Epithelial cell of prostate (primary cell): ENCODE measurements at places on chromosomes 5 and 9.
A peak's percentile ranks its signal among the peaks of the same experiment; 100 is the strongest.

DNA sequence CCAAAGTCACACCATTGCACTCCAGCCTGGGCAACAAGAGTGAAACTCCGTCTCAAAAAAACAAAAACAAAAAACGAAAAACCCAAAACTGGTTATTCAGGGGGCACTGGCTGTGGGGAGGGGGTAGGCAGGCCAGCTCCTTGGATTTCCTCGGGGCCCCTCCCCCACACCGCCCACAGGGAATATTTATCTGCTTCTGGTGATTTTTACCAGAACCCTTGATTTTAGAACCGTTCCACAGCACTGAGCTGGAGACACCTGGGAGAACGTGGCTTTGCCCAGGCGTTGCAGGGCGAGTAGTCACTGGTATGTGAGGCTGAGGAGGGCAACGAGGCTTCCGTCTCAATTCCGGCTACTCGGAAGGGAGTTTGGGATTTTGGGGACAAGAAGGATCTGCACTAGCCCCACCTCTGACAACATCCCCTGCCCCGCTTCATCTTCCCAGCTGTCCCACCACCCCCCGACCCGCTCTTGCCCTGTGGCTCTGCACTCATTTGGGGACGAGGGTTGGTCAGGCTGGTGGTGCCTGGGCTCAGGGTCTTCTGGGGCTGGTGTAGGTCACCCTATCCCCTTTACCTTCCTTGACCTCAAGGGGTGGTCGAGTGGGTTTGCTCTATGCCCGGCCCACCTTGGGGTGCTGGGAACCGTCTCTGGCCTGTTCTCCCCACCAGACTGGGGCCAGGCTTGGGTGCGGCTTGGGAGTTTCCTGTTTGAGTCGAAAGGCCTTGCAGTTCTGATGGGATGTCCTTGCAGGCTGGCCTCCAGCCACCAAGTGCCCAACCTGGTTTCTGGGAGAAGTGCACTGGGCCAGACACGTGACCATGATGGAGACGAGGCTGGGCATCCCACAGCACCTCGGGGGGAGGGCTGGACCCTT is 3.5 kb downstream of the AHRR start:
- no peak for DNase-seq

- no peak for DNase-seq
Measured at GRCh38 chr9:93122721-93123221, 11.3 kb downstream of the NINJ1 start.

DNA sequence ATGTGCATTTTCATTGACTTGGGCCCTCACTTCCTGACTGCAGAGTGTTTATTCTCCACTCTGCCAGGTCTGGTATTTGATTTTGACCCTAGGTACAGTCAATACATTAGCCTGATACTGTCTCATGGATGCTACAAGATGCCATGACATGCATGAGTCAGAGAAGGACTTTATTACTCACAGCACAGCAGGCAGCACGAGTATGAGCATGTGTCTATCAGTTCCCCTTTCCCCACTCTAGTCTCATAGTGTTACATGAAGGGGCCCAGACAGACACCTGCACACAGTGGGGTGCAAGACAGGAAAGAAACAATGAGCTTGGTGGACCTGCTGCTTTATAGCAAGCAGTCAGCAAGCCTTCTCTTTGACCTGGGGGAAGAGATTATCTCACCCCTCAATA is 19.6 kb downstream of the ITGA2 start:
- peak; percentile 66 for DNase-seq

GRCh38 chr5:54678737-54679136 is 161.2 kb downstream of the SNX18 start:
- DNase-seq: no peak

DNA sequence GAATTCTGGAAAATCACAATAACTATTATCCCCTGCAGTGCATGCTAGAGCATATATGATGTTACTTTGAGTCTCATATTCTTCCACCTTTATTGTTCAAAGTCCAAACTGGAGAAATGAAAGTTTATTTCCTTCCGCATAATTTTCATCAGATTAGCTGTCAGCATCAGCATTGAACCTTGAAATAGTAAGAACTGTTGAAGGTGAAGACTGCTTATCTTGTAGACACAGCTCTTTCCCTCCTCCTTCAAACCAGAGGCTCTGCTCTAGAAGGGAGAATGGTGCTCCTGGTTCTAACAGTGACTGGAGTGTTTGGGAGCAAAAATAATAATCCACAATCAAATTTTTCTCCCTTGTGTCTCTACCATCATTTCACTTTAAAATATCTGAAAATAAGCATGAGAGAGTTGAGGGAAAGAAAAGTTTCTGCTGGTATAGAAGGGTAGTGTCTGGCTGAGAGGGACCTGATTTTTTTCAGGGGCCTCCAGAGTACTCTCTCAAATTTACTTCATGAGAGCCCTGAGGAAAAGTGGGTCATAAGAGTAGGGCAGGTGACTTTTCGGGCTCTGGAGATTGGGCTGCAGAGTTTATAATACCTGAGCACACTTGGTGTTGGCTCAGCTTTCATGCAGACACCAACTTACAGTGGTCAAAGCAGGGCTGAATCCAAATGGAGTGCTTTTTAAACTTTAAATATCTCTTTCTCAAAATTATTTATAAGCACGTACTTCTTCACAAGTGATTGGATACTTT is 170.4 kb downstream of the ZDHHC21 start:
- no peak for DNase-seq

DNA sequence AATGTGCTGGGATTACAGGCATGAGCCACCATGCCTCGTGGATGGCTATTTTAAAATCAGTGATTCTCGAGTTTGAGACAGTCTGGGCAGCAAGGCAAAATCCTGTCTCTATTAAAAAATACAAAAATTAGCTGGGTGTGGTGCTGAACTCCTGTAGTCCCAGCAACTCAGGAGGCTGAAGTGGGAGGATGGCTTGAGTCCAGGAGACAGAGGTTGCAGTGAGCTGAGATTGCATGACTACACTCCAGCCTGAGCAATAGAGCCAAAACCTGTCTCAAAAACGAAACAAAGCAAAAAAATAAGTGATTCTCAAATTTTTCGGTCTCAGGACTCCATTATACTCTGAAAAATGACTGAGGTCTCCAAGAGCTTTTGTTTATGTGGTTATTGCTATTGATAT is 47.9 kb upstream of the HSPA9 start:
- no peak for DNase-seq

- DNase-seq: no peak
Measured at GRCh38 chr5:6508931-6509330, 60.3 kb downstream of the UBE2QL1 start.

DNA sequence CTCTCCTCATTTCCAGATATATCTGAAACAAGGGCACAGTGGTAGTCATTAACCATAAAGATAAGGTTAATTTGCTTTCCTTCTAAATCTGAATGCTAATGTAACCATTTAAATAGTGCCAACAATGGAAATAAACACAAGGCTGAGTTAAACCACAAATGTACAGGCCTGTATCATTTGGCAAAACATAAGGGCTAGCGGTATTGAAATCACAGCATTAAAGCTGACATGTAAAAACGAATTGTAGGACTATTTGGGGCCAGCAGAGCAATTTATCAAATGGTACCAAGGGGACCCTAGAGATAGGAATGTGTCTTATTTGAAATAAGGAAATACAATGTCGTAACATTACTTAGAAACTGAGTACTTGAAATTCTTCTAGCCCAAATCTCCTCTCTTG is 247.5 kb upstream of the RPS23 start:
- DNase-seq: no peak

DNA sequence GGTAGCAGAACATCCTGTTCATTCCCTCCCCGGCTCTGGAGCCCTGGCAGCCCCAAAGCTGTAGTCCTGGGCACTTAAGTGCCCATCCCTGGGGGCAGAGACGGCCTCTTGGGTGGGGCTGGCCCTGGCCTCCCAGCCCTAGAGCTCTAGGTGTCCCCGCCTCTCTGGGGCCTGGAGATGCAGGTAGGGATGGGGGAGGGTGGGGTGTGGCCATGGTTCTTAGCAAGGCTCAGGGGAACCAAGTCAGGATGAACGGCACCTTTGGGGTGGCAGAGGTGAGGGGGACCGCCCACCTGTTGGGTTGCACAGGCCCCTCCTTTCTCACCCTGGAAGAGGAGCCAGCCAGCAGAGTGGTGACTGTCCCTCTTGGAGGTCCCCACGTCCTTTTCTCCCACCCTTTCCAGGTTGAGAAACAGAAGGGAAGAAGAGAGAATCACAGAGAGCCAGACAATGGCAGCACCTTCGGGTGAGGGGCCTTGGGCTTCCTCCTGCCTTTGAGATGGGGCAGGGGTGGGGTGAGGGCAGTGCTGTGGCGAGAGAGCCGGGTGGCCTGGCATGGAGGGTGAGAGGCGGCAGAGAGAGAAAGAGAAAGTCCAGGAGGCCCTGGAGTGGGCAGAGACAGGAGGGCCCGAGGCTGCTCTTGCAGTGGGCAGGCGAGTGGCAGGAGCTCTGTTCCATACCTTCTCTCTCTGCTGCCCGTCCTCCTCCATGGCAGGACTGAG is 2.3 kb downstream of the CRAT start:
- no peak for DNase-seq

DNA sequence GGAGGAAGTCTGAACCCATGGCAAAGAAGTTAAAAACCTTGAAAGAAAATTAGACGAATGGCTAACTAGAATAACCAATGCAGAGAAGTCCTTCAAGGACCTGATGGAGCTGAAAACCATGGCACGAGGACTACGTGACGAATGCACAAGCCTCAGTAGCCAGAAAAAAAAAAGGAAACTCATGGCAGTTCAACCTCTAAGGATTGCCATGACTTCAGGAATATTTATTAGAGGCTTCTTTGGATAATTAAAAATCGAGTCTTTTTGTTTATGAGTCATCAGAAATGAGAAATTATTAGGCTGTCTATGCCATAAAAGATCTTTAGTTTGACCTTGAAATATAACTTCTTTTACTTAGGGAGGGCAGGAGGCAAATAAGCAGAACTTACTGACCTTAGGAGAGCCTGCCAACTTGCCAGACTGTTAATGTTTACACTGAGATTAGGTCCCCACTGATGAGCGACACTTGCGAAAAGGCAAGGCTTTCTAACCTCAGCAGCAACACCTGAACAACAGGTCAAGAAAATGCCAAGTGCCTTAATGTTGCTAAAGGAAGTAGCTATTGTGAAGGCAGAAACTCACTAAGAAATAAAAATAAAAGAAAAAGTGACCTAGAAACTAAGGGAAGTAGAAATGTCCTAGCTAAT is 55.2 kb upstream of the TUSC1 start:
- DNase-seq: no peak

DNA sequence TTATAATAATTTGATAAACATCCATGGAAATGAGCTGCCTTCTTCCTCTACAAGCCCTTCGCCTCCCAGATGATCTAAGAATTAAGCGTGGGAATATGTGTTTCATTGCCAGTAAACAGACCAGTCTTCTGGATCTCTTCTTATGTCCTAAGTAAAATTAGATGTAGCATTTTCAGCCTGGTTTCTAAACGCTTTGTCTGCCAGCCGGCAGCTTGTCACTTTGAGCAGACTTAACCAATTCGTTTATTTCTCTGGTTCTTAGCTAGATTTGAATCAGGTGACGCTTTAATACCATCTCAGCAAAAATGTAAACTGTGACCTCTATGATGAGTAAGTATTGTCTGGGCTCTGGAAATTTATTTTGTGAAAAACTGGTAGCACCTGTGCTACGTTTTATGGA is 380.6 kb upstream of the NUDT12 start:
- no peak for DNase-seq

GRCh38 chr5:73183000-73183399 is 10.0 kb downstream of the TMEM174 start:
- DNase-seq: no peak

DNA sequence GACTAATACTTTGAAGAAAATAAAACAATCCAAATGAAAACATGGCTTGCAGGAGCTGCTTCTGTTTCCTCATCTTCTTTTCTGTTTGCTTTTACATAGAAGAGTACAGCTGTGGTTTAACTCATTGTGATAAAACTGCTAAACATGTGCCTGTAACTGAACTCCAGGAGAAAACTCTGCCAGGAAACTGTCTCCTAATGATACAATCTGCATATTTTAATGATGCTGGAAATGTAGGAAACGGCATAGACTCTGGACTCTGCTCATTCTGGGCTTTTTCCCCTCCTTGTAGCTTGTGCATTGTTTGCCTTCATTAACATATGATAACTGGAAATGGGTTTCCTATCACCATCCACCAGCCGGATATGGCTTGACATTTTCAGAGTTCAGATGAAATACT is 813.3 kb upstream of the WWC1 start:
- DNase-seq: no peak

- DNase-seq: no peak
Measured at GRCh38 chr9:124016175-124017050, 4.8 kb downstream of the LHX2 start.

- DNase-seq: no peak
Measured at GRCh38 chr9:85290019-85290418, 451.7 kb downstream of the AGTPBP1 start.

DNA sequence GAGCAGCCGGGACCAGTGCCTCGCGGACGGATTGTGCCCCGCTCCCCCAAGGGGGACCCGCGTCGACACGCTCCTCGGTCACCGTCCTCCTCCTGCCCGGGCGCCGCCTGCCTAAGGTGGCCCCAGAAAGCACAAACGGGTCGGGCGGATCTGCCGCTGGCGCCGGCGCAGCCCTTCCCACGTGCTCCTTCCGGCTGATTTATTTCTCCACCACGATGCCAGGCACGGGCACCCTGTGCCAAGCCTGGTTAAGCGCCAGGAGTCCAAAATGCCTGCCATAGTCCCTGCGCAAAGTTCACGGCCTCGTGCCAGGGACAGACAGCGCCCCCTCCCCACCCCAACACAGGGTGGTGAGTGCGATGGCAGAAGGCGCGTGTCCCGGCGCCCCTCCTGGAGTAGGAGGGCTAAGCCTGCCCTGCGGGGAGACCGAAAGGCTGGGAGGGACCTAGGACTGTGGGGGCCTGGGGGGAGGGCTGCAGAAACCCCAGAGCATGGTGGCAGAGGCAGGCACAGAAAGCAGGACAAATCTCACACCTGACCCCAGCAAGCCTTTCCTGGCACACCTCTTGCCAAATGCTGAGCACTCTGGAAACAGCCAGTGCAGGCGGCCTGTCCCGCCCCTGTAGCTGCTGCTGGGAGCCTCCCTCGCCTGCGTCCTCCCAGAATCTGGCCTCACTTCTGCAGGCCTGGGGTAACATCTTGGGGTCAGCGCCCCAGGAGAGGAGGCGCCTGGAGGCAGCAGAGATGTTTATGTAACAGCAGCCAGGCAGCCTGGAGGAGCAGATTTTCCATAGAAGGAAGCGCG is 1.1 kb upstream of the NOTCH1 start:
- no peak for DNase-seq
